ENCODE measurements at places on chromosomes 6 and 20.

DNA sequence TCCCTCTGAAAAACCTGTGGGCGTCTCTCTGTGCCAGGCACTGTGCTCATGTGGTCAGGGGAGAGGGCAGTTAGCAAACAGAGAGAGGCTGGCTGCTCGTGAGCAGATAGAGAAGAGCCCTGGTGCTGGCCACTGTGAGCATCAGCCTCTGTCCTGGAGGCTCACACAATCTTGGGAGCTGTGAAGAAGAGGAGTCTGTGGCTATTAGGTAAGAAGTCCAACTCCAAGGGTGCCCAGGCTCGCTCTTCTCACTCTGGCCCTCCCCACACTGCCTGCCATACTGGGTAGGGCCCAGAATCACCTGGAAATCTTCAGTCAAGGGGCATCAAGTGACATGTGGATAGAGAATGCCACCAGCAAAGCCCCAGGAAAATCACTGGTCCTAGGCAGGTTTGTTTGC, 14.1 kb downstream of the SCML4 start:
- DNase-seq: no peak

- DNase-seq: no peak
These were observed 117.5 kb downstream of the FLRT3 start for GRCh38 chr20:14219801-14220461.

GRCh38 chr6:80235647-80236046, 129.2 kb downstream of the BCKDHB start:
- DNase-seq: no peak

- no peak for DNase-seq
These were observed 49.2 kb downstream of the MRAP2 start for GRCh38 chr6:84082689-84083265.

DNA sequence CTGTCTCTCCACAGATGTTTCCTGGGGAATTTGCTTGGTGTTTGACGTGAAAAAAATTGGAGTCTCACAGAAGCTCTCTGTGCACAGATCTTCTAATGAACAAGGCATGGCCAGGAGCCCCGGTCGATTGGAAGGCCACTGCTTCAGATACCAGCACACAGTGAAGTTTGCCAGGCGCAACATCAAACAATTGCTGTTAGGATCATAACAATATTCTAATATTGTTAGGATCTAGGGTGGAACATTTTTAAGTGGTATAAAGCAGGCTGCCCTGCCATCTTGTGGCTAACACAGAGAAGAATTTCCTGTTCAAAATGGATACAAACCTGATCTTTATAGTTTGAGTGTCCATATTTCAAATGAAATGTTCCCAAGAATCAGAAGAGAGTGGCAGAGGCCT, 64.1 kb downstream of the C6orf118 start:
- DNase-seq: no peak

DNA sequence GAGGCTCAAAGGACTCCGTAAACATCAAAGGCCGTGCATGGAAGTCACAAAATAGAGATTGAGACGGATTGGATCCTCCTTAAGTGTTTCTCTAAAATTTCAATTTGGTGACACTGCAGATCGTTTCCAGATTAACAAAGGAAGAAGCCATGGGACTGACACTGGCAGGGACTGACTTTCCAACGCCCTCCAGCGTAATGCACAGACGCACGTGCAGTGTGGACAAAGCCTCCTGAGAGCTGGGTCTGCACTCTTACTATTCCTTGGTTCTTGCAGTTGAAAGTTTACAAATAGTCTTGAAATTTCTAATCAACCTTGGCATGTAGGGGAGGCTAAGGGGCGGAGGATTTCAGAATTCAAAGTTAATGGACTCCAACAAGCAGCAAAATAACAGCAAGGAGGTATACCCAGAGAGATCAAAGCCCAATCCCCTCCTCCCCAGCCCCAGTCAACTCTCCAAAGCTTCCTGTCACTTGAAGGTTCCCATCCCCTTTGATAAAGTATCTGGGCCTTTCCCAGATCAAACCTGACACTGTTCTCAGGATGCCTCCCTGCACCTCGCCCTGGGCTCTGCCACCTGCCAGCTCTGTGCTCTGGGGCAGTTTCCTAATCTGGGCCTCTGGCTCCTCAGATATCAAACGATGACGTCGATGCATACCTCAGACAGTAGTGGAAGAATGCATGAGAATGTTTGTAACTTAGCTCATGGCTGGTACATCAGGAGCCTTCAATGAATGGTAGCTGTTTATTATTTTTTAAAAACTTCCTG, 106.5 kb upstream of the TRAF3IP2 start:
- DNase-seq: no peak

DNA sequence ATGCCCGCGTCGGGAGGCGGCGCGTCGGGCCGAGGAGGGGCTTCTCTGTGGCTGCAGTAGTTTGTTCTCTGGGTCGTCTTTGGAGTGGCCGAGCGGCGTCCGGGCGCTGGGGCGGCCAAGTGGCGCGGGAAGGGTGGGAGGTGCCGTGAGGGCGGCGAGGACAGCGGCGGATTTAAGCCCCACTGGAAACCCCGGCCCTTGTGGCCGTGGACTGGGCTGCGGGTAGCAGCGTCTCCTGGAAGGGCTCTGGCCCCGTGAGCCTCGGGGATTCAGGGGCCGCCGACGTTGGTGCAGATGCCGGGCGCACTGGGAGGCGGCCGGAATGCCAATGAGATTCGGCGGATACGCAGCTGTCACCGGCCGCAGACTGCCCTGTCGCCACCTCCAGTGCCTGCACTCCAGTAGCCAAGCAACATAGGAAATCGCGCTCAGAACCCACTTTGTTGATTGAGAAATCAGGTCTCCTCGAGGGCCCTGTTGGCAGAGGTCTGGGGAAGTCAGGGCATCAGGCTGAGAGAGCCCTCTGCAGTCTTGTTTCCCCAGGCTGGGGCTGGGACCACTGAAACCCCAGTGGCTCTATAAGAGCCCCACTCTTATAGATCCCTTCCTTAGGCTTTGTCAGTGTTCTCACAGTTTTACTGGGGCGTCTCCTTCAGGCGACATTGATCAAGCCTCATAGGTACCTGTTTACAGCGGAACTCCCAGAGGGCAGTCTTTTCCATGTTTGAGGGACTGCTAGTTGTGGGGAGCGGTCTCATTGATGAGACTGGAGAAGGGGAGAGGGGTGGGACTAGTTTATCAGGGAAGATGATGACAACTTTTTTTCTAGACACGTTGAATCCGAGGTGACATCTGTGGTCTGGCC, 642 bp downstream of the GZF1 start:
- DNase-seq: no peak
